Right ventricle myocardium inferior (tissue), 1 donor: ENCODE measurements at places on chromosomes 3 and 15.

GRCh38 chr3:89165636-89166263 lies 58.3 kb downstream of the EPHA3 start:
- DNase-seq: no peak

- no peak for DNase-seq
Measured at GRCh38 chr15:31228980-31229826, 97.4 kb upstream of the KLF13 start.

GRCh38 chr15:59256482-59256881 lies 49.8 kb downstream of the LDHAL6B start:
- DNase-seq: no peak

GRCh38 chr3:46416125-46416810 lies 9.2 kb downstream of the CCRL2 start:
- DNase-seq: no peak

GRCh38 chr3:125433091-125433534 lies 58.0 kb upstream of the ZNF148 start:
- DNase-seq: no peak

- DNase-seq: no peak
Measured at GRCh38 chr15:98845138-98845884, 162.3 kb downstream of the PGPEP1L start.

GRCh38 chr3:134932035-134932434 lies 137.0 kb downstream of the EPHB1 start:
- DNase-seq: no peak

DNA sequence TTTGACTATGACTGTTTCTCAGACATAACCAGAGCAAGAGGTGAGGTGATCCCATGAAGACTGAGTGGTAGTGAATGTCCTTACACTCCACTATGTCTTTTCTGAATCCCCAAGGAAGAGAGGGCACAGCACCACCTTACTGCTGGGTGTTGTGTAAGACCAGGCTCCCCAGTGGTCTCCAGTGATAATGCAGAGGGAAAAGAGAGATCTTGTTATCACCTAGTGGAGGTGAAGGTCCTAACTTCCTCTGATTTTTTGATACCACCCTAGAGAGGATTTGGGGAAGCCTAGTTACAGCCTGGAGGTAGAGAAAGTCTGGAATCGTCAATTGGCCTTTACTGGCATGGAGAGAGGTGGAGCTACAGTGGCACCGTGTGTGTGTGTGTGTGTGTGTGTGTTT lies 288.0 kb upstream of the BCHE start:
- DNase-seq: no peak

DNA sequence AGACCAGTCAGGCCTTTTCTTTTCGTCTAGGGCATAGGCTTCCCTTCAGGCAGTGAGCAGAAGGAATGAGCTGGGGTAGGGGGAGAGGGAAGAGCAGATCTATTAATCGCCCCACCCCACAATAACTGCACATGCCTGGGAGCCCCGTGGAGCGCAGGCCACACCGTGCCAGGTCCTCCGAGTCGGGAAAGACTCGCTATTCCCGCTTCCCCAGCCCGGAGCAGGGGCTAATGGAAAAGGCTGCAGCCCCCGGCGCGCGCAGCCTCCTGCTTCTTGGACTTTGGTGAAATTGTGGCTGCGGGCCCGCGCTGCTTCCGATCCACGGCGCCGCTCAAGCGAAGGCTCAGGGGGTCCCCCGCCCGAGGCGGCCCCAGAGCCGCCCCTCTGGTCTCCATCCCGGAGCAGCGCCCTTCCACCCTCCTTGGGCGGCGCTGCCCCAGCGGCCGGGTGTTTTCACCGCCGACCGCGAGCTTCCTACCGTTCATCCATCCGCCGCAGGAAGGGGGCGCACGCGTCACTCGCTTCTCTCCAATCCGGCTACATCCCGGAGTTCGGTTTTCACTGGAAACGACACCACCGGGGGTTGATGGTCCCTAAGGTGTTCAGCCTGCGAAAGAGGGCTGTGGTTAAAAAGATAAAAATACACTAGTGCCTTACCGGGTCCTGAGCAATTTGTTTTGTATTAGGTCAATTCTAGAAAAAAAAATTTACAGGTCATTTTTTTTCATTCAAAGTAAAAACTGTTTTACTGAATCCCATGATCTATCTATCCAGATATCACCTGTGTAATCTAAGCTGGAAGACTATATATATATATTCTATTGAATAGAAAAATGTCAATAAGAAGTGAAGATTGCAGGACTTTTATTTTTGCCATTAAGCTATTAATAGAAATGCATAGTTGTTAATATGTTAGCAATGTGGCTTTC lies 4.4 kb upstream of the SYNM start:
- peak; percentile 90 for DNase-seq

DNA sequence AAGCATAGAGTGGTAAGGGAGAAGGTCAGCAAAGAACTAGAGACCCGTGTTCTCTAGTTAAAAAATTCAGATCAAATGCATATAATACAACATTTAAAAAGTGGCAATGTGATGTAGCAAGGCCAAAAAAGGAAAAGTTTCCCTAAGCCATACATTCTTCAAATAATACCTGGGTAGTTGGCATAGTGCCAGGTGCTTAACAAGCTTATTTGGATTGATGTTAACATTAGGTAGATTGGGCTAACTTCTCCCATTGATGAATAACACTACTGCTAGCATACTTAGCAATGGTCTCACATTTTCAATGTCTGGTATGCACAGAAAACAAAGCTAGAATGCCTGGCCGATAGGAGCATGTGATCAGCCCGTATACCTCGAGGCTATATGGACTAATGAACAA lies 283.6 kb upstream of the RARB start:
- no peak for DNase-seq

GRCh38 chr3:27591312-27592210 lies 107.4 kb upstream of the SLC4A7 start:
- DNase-seq: no peak

DNA sequence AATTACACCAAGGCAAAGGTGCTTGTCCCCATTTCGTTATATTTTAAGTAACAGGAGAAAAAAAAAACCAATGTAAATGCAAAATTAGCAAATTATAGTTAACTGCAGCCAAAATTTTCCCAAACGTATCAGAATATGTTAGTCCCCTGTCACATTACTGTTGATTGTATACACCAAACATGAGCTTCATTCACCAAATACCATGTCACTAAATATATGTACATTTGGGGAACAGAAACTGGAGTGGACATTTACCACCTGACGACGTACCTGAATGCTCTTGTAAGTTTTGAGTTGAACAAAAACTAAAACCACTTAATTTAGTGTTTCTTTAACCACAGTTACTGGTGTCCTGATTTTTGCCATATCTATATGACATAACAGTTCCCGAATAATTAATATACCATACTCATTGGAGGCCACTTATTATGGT lies 3.3 kb upstream of the FOXP1 start:
- no peak for DNase-seq

DNA sequence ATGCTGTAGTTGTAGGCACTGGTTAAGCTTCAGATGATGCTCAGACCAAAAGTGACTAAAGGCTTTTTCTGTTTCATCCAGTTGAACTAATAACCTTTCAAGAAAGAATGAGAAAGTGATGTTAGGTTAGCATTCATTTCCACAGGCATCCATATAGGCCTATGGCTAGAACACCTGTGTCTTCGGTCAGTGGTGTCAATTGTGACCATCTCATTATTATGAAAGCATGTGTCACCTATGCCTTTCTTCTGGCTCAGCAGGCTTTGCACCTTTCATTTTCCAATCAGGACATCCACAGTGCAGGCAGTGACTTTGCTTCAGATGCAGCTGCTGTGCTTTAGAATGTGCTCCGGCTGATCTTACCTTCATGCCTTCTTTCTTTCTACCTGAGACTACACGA lies 57.9 kb downstream of the B3GNT5 start:
- no peak for DNase-seq

DNA sequence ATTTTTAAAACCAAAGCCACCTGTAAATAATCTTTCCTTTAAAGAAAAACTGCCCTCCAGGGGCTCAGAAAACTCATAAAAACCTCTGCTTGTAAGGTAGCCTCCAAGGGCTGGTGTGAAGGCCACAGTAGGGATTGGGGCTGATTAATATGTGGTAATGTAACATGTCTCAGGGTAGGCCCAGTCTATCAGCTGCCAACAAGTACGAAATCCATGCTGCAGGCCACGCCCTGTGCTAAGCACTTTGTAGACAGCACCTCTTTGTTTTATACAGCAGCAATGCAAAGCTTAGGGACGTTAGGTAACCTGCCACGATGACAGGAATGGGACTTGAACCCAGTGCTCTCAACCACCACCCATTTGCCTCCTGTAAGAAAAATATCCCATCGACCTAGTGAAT lies 65.6 kb upstream of the PRICKLE2 start:
- no peak for DNase-seq

DNA sequence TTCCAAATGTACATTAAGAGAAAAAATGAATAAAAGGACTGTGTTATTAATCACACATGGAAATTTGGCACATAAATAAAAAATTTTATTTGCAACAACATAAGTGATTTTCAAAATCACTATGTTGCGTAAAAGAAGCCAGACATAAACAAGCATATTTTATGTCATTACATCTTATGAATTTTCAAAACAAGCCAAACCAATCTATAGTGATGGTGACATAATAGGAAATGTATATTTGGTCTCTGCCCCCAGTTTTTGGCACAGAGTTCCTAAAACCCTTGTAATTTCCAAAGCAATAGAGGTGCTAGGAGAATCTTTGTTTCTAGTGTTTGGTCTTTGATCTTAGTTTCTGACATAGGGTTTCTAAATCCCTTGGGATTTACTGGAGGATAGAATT lies 543.3 kb downstream of the ZBBX start:
- DNase-seq: no peak

DNA sequence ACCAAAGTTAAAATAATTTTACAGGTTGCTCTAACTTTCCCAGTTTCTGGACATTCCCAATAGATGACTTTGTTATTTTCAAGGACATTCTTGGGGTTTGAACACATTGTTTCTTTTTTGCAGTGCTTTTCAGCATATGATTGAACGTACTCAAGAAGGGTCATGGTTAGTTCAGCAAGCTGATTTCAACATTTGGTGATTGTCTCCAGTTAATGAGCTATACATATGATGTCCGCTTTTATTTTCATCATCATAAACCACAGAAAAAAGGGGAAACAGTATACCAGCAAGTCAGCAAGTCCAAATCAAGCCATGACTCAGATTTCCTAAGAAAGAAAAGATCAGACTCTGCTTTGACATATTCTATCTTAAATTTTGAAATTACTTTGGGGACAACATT lies 69.4 kb downstream of the B3GALNT1 start:
- DNase-seq: no peak

DNA sequence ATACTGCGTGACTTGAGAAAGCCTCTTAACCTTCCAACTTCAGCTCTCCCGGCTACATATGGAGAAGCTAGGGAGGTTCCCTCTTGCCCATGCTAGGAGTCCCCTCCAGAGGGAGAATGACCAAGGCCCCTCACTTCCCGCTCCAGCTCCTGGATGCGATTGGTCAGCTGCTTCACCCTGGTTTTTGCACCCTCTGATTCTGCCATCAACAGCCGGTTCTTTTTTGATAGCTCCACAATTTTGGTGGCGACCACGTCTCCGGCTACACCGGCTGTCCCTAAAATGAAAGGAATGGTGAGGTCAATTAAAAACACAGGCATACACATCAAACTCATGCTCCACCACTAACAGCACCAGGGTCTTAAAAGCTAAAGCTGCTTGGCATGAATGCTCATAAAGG lies 20.6 kb downstream of the CCDC13 start:
- DNase-seq: no peak

DNA sequence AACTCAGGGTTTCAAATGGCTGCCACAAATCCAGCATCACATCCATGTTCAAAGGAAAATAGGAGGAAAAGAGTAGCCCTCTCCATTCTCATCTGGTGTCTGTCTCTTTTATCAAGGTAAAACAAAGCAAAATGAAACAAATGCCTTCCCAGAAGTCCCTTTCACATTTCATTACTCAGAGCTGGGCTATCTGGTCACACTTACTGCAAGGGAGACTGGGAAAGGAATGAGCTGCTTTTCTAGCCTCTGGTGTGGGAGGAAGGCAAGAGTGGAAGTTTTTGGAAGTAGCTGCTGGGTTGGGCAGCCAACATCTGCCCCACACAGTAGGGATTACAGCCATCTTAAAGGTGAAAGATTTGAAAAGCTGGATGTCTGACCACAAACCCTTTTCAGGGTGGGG lies 51.8 kb downstream of the KLF15 start:
- DNase-seq: no peak

DNA sequence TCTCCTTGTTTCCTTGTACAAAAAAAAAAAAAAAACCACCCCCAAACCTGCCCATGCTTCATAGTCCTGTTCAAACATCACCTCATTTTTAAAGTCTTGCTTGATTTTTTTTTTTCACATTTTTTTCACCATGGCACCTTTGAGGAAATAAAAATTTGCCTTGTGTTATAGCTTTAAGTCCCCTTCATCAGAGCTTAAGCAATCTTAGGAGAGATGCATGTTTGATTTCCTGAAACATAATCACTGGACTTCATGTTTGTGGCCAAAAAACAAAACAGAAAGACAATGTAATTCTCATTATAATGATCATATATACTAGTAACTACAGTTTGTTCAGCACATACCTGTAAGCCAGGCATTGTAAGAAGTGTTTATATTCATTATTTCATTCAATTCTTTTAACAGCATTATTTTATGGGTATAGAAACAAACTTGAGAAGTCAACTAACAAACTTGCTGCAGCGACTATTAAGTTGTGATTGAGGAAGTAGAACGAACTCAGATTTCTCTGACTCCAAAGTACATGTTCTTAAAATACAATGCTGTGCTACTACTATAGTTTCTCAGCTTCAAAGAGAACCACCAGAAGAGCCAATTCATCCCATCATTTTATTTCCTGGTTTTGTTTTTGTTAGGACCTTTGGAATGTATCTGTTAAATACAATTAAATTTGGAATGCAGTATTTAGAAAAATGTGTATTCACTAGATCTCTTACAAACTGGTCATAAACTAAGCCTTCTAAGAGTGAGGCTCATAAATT lies 203.8 kb downstream of the TCF12 start:
- no peak for DNase-seq

DNA sequence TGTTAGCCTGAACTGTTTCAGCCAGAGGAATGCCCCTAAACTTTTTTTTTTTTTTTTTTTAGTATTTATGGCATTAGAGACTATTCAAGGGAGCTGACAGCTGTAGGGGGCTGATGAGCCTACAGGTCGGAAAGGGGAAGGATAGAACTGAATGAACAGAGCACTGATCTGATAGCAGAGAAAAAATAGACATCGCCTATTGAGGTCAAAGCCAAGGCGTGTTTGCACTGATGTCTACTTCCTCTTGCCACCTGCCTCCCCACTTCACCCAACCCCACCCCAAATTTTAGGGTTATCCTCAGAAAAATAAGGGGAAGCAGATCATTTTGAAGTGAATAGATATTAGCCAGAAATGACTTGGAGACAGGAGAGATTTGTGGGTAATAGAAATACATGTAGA lies 3.0 kb upstream of the ZMAT3 start:
- no peak for DNase-seq

DNA sequence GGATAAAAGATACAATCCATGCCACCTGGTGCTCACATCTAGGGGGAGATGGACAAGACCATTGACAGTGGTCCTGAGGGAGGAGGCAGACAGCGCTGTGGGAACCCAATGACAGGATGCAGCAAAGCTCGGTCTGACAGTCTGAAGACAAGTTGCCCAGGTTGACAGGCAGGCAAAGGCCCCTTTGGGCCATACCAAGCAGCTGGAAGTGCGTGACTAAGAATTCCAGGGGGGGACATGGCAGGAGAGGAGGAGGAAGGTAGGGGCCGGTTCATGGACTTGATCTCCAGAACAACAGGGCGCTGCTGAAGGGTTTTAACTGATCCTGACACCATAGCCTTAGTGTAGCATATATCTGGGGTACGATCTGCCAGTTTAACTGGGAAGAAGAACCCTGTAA lies 83.4 kb downstream of the RPLP1 start:
- no peak for DNase-seq

- no peak for DNase-seq
Measured at GRCh38 chr15:66747886-66748707, 46.1 kb downstream of the SMAD6 start.
